ENCODE measurements at places on chromosomes 5 and 9.

DNA sequence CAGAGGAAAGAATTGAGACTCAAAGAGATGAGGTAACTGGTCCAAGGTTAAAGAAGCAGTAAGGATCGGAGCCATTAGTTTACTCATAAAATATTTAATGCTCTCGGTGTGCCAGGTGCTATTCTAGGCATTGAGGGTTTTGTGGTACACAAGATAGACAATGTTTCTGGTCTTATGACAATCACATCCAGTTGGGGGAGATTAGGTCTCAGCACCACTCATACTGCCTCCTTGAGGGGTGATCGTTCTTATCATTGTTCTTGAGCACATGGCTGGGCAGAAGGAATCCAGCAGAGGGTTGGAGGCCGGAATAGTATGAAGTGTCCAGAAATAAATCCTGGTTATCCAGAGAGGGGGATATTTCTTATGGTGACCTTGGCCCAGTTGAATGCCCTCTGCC is 40.7 kb upstream of the LCP2 start:
- no peak for DNase-seq

DNA sequence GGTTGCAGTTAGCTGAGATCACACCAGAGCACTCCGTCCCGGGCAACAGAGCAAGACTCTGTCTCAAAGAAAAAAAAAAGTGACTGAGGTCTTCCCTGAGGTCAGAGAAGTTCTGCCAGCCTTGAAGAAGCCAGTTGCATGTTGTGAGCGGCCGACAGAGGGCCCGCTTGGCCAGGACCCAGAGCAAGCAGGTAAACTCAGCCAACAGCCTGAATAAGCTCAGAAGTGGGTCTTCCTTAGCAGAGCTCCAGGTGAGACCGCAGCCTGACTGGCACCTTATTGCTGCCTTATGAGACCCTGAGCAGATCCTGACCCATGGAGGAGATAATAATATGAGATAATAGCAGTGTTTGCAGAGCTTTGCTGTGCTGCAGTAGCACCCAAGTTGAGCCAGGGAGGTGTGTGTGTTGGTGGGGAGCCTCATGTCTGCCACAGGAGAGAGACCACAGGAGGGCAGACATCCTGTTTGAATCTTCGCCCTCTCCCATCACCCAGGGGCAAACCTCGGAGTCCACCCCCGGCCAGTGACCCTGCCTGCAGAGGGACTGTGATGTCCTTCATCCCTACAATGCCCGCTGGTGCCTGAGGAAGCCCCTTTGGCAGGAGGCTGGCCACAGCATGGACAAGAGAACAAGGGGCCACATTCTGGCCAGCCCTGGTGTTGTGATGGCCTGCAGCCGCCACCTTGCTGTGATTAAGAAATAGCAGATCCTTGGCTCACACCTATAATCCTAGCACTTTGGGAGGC is 10.8 kb upstream of the BARX1 start:
- no peak for DNase-seq

DNA sequence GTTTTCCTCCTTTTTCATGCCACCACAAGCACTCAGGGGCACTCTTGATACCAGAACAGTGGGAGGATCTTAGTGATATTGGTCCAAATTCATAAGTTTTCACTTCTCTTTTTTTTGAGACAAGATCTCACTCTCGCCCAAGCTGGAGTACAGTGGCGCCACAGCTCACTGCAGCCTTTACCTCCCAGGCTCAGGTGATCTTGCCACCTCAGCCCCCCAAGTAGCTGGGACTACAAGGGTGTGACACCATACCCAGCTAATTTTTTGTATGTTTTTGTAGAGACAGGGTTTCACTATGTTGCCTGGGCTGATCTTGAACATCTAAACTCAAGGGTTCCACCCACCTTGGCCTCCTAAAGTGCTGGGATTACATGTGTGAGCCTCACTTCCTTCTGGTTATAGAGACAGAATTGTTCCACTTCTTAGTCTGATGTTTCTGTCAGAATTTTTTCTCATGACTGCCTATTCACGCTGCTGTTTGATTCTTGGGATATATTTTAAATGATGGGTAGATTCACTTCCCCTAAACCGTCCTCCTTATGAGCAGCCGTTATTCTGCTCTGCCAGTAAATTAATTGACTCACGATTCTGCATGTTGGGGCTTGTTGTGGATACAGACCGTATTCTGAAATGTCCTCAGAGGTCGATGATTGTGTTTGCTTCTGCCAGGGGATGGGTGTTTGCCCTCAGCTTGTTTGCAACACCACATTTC is 30.8 kb downstream of the MTAP start:
- no peak for DNase-seq

- DNase-seq, result no peak
Measured at GRCh38 chr5:2196989-2197619, 314.4 kb upstream of the IRX4 start.

DNA sequence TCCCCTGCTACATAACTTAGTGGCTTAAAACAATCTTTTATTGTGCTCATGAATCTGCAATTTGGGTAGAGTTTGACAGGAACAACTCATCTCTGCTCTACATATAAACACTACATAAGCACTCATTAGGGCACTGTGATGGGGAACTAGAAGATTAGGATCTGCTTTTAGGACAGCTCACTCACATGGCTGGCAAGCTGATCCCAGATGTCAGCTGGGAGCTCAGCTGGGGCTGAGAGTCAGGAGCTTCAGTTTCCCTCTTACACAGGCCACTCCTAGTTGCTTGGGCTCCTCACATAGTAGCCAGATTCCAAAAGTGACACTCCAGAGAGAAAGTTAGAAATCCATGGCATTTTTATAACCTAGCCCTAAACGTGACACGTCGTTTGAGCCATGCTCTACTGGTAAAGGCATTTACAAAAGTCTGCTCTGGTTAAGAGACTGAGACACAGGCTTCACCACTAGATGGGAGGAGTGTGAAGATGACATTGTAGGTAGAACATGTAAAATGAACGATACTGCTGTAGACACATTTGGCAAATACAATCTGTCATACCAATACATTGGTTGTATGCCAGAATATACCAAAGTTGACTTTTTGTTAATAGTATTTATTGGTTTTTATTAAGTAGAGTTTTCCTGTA is 23.6 kb downstream of the SCAI start:
- no peak for DNase-seq

GRCh38 chr9:132249123-132249522 is 87.3 kb downstream of the NTNG2 start:
- DNase-seq, result no peak

- no peak for DNase-seq
Measured at GRCh38 chr9:136091582-136092352, 3.3 kb downstream of the NACC2 start.

DNA sequence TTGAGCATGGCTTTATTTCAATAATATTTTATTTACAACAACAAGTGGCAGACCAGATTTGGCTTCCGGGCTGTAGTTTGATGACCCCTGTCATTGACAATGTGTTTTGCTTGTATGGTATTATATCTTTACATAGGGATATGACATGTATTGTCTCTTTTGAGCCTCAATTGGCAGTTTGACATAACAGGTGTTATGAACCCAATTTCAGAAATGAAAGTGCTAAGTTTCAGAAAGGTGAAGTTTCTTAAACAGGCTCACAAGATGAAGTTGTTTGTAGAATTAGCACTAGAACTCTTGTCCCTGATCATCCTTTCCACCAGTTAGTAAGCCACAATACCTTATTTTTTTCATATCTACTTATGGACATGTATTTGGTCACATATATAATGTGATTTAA is 303.0 kb upstream of the GRIA1 start:
- no peak for DNase-seq

DNA sequence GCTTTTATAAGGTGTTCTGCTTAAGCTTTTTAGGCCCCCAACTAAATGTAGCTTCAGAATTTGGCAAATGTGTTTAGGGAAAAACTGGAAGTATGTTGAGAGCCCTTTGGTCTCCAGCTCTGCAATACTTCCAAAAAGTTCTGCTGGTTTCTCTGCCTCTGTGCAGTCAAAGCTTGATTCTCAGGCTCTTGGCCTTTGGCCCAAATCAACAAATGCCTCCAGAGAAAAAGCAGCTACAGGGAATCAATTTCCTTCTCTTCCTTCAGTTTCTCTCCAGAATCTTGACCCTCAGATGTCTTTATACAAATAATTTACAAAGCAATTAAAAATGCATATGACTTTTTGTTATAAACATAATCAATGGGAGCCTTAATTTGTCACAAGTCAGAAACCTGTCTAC is 235.7 kb downstream of the COMMD10 start:
- DNase-seq, result no peak

DNA sequence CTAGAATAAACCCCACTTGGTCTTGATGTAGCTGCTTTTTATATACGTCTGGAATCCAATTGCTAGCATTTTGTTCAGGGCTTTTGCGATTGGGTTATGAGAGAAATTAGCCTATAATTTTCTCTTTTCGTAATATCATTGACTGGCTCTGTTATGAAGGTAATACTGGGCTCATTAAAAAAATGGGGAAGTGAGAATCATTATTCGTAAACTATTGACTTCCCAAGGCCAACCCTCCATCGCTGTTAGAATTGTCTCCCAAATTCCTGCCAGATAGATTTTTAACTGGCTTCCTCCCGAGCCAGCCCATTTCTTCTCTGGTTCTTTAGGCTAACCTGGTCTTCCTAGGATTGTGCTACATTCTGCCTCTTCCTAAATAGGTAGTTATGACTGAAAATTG is 35.9 kb upstream of the GRPEL2 start:
- no peak for DNase-seq

- DNase-seq, result no peak
Measured at GRCh38 chr5:131509801-131510200, 125.2 kb downstream of the RAPGEF6 start.
